ENCODE measurements at places on chromosomes 16 and 17.

DNA sequence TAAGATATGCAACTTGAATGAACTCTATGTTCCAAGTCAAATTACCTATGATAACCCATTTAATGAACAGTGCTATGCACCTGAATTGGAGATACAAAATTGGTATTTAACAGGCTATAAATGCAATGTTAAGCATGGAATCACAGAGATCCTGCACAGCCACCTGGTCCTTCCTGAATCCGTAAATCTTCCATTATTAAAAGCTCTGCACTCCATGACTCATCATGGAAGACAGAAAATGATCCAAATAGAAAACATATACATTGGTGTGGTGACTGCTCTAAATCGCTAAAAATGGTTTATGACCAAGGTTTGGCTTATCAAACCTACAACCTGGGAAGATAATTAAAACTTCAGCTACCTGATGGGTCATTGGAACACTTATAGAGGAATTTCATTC is 45.3 kb downstream of the GLG1 start:
- no peak for DNase-seq

DNA sequence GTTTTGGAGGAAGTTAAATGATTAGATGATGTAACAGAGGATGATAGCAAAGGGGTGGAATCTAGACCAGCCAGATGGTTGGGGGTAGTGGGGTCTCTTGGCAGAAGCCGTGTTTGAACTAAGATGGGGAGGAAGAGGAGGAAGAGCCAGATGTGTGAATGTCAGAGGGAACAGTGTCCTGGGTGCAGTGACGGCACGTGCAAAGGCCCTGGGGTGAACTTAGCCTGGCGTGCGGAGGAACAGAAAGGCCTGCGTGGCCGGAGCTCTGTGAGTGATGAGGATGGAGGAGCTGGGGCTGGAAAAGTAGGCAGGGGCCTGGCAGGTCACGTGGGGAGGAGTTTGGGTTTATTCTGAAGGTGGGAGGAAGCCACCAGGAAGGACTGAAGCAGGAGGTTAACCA is 26.4 kb upstream of the RMI2 start:
- DNase-seq: no peak

DNA sequence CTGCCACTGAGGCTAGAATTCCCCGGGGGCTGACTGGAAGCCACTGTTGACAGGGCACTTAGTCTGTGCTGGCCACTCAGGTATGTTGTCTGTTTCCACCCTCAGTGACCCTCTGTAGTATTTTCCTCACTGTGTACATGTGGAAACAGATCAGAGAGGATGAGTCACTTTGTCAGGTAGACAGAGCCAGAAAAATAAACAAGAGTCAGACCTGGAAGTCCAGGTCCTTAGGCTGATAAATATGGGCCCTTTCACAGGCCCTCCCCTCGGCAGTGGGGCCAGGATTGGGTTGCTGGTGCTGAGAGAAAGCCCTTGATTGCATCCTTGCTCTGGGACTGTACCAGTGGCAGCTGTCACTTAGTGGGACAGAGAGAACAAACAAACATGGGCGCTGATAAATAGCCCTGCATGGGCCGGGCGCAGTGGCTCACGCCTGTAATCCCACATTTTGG is 21.3 kb downstream of the PGS1 start:
- no peak for DNase-seq

DNA sequence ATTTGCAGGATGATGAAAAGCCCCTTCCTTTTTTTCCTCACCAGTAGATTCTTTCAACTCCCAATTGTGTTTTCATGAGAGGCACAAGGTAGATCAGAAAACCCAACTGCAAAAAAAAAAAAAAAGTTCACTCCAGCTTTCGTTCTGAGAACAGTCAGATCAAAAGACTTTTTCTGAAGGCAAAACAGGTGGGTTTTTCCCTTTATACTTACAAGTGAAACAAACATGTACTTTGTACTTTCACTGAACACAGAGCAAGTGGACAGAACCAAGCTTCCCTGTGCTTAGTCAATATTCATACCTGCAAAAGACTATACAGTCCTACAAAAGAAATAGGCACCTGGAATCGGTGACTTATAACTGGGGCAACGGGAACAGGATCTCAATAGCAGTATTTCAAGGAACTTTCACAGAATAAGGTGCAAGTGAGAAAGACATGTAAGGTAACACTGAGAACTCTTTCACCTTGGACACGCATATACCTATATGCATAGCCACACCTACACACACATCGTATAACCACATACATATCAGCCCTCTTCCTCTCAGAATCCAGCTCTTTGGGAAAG is 54.1 kb downstream of the TOX3 start:
- DNase-seq: no peak

DNA sequence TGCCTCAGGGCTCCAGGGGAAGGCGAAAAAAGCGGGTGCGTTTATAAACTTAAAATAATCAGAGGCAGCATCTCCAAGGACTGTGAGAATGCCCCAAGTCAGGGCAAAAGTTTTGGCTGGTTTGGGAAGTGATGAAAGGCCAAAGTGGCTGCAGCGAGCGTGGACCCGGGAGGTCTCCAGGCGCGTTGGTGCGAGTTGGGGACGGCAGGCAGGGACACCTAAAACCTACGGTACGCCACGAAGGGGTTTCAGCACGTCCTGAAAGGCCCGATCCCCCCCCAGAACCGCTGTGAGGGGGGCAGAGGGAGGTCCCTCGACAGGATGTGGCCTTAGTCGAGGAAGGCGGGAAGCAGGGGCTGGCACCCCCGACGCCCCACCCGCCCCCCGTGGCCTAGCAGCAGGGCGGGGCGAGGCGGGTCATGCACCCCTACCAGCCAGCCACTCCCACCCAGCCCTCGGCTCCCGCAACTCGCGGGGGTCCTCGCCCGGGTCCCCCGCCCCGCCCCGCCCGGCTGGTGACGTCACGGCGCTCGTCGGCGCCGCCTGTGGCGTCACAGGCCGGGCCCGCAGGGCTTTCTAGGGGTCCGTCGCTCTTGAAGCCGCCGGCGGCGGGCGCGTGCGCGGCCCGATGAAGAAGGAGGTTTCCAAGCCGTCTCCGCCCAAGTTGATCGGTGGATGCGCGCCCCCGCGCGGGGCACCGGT is at the start of gene MYCBPAP:
Gene MYCBPAP (plus strand): TSS at position 569 of the 702 bp plus-strand sequence. CDS start 236 bp downstream, outside the sequence.
- peak; percentile 75 for DNase-seq

GRCh38 chr16:56684926-56685590 is 2.8 kb downstream of the MT1X start:
- DNase-seq: no peak

- peak; percentile 44 for DNase-seq
These were observed 9.7 kb downstream of the IGFBP4 start for GRCh38 chr17:40452921-40453378.

GRCh38 chr16:68429076-68429854 is 19.0 kb downstream of the SMPD3 start:
- DNase-seq: no peak

GRCh38 chr16:82741073-82741615 is 114.4 kb downstream of the CDH13 start:
- DNase-seq: peak; percentile 60

- DNase-seq: no peak
These were observed 161.2 kb downstream of the COPRS start for GRCh38 chr17:31697838-31698237.

DNA sequence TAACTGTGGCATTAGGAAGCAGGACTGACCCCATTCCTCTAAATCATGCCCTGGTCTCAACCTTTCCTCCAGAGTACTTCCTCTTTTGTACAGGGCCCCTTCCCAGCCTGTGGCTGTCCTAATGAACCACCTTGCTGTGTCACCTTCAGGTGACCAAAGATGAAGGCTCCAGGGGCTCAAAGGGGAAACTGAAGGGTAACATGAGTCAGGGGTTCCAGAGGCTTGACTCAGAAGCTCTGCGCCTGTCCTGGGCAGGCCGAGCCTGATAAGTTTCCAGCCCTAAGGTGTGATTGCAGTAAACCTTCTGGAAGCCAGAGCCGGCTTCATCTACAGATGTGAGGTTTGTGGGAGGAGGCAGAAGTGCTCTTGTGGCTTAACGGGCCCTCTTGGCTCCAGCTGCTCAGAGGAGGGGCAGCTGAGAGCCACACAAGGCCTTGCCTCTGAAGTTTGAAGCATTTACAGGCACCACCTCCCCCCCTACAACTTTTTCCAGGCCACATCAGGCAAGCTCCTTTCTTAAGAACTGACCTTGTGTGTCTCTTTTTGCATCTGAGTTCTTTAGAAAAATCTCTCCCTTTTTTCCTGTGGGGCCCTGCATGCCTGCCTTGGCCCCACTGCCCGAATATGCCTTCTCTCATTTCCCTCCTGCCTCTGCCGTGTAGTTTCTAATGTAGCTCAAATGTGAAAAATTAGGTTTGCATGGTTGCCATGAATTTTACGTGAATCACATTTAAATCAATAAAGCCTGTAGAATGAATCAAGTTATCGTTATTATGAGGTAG is 149.9 kb downstream of the CLEC16A start:
- DNase-seq: peak; percentile 80

DNA sequence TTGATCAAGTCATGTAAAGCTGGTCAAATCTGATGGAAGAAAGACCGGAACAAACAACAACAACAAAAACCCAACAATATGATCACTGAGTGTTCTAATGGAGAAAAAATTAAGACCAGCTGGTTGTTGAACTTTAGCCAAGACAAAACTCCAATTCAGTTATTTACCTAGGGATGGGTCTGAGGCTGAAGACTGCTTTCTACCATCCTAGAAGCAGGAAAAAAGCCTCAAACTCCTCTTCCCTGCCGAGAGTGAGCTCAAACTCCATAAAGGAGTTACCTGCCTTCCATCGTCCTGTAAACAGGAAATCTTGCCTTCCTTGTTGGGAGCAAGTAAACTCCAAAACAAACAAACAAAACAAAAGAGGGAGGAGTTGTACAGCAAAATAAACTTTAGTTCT is 23.1 kb upstream of the TMEM98 start:
- DNase-seq: no peak

- DNase-seq: no peak
These were observed 42.3 kb downstream of the ZNF18 start for GRCh38 chr17:11954936-11955335.

- DNase-seq: peak; percentile 74
These were observed 215.6 kb upstream of the CDH5 start for GRCh38 chr16:66150698-66151482.

- DNase-seq: no peak
These were observed 14.7 kb upstream of the MLLT6 start for GRCh38 chr17:38690386-38690785.

DNA sequence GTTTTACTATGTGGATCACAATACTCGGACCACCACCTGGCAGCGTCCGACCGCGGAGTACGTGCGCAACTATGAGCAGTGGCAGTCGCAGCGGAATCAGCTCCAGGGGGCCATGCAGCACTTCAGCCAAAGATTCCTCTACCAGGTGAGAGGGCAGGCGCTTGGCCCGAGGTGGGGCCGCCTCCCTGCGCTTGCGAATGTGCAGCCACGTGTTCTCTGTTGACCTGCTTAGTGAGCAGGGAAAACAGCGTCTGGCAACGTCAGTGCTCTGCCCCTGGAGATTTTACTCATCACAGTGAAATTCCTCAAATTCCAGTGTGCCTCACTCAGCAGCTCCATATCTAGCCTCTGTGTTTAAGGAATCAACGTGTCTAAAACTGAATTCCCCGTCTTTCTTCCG is 33.4 kb upstream of the CLEC18A start:
- DNase-seq: peak; percentile 97

- no peak for DNase-seq
These were observed 2.6 kb downstream of the ANKRD40CL start for GRCh38 chr17:50764734-50765149.

GRCh38 chr16:46900455-46901235 is 16.5 kb downstream of the GPT2 start:
- no peak for DNase-seq

GRCh38 chr17:47762728-47763127 is 29.7 kb downstream of the TBX21 start:
- DNase-seq: no peak

DNA sequence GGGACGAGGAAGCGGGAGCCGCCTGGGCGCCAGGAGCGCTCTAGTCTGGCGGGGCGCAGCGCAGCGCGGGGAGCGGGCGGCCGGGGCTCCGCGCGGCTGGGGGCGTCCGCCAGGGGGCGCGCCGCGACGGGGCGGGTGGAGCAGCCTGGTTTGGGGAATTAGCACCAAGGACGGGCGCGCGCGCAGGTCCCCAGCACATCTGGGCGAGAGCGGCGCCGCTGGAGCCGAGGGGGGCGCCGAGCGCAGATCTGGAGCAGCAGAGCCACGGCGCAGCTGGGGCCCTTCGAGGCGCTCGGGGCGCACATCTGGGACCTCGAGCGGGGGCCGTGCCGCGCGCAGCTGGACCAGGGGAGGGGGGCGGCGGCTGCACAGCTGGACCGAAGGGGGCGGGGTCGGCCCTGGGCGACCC is at the start of gene NXPH3:
Gene NXPH3 (plus strand): TSS at position 193 of the 409 bp plus-strand sequence. CDS start 349 bp downstream, outside the sequence.
- DNase-seq: no peak

- no peak for DNase-seq
These were observed 3.0 kb downstream of the KRT27 start for GRCh38 chr17:40779181-40779909.

- no peak for DNase-seq
These were observed 44.0 kb downstream of the GPRC5B start for GRCh38 chr16:19840524-19841110.

DNA sequence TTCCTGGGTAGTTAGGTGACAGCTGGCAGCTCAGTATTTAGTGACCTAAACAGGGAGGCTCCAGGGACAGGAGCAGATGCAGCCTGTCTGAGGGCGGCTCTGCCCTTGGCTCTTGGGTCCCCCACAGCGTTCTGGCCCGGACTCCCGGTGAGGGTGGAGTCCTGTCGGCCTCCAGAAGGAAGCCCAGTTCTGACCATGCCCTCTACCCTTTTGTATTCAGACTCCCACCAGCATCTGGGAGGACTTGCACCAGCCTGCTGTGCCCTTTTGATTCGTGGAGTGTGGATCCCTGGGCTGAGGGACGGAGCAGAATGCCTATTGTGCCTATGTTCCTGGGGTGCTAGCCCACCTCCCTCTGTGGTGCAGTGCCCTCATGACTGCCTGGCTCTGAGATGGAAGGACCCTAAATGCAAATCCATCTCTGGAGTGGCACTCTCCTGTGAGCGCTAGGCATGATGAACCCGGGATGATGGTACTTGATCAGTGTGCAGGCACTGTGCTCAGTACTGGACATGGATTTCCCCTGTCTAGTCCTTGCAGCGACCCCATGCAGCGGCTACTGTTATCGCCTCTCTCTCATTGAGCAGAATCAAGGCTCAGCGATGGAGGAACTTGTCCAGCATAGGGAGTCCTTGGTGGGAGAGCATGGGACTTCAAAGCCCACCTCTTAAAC is 123.1 kb downstream of the SNX29 start:
- DNase-seq: no peak

- DNase-seq: no peak
These were observed 4.0 kb downstream of the PKMYT1 start for GRCh38 chr16:2976201-2976600.

GRCh38 chr17:15654886-15655561 is 29.1 kb downstream of the TRIM16 start:
- DNase-seq: peak; percentile 38

GRCh38 chr16:1667271-1667670 is 10.8 kb upstream of the JPT2 start:
- DNase-seq: no peak

Measured in amniotic epithelial cell (primary cell).